ENCODE measurements at places on chromosomes 13 and 19. TPM values are rescaled to one million over a fixed set of nuclear protein-coding genes. Genes with fewer than 3 reads are reported as not detected.

The GTPBP3 gene
- 37.3 TPM for total RNA-seq

The CDC42EP5 gene
- total RNA-seq: 0.55 TPM

The C19orf85 gene
- not detected for total RNA-seq

DNA sequence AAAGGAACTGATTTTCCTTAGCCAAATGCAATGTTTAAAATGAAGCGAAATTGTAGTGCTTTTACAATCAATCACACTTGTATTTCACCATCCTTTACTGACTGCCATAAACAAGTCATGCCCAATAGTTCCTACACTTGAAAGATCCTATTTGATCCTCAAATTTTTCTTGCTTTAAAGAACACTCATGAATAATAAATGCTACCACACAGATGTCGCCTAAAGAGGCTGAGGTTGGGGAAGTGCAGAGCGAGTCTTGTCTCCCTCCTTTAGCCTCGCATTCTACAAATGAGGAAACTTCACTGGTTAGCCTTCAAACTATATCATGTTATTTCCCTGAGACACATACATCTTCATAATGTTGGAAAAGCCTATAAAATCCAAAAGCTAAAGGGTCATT lies 18.7 kb upstream of the AMER2 start:
- H3K4me3 ChIP-seq: no peak overlapping the region
- peaks cover 42% of the 10 kb centered on the region for H3K27me3 ChIP-seq

- peaks cover 3% of the 10 kb centered on the region for H3K4me1 ChIP-seq
- H3K36me3 ChIP-seq: no peaks in the 10 kb centered on the region
- no peak overlapping the region for H3K4me3 ChIP-seq
- no peak overlapping the region for H3K27ac ChIP-seq
- peak; percentile 72 for DNase-seq
Measured at GRCh38 chr13:27374650-27375049, 49.8 kb upstream of the GTF3A start.

GRCh38 chr19:40813182-40813581 lies 14.2 kb downstream of the EGLN2 start:
- peaks cover 3% of the 10 kb centered on the region for H3K27me3 ChIP-seq
- no peak overlapping the region for H3K4me3 ChIP-seq
- no peak for DNase-seq
- peaks cover 31% of the 10 kb centered on the region for H3K4me1 ChIP-seq

DNA sequence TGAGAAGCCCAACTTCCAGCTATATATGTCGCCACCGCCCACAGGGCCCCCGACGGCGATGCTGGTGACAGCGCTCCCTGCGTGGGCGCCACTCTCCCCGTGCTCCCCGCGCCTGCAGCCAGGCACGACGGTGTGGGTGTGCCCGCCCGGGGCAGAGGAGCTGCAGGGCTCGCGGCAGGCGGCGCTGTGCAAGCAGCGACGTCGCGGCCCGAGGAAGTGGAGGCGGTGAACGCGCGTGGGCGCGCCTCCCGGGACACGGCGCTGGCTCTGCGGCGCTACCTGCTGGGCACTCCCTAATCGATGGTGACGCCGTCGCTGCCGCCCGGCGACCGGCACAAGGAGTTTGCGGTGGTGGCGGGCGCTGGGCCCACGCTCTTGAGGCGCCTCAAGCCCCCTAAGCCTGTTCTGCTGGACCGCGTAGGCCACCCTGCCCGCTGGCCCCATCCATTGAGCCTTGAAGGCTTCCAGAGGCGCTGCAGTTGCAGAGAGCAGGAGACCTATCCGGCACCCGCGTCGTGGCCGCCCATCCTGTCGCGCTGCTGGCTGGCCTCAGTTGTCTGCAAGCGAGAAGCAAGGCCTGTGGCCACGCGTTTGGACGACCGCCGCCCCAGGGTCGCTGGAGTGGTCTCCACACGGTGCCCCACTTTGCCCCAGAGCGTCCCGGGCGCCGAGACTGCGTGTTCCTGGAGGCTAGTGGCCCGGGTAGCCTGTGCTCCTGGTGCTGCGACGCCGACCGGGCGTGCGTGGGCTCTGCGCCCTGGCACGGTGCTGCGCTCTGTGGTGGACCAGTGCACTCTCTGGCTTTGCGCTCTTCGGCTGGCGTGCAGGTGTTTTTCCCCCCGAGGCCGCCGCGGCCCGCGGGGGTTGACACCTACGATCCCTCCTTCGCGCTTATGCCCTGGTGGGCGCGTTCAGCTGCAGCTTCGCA lies 23.1 kb downstream of the LRFN3 start:
- H3K4me3 ChIP-seq: peak overlapping the region; percentile 19
- H3K27me3 ChIP-seq: peaks cover 5% of the 10 kb centered on the region
- peaks cover 33% of the 10 kb centered on the region for H3K4me1 ChIP-seq
- DNase-seq: peak; percentile 87
- H3K27ac ChIP-seq: no peak overlapping the region

GRCh38 chr13:40345654-40346372 lies 320.6 kb downstream of the FOXO1 start:
- no peaks in the 10 kb centered on the region for H3K27me3 ChIP-seq
- no peak for DNase-seq
- no peak overlapping the region for H3K27ac ChIP-seq
- H3K36me3 ChIP-seq: no peaks in the 10 kb centered on the region
- no peak overlapping the region for H3K4me3 ChIP-seq

DNA sequence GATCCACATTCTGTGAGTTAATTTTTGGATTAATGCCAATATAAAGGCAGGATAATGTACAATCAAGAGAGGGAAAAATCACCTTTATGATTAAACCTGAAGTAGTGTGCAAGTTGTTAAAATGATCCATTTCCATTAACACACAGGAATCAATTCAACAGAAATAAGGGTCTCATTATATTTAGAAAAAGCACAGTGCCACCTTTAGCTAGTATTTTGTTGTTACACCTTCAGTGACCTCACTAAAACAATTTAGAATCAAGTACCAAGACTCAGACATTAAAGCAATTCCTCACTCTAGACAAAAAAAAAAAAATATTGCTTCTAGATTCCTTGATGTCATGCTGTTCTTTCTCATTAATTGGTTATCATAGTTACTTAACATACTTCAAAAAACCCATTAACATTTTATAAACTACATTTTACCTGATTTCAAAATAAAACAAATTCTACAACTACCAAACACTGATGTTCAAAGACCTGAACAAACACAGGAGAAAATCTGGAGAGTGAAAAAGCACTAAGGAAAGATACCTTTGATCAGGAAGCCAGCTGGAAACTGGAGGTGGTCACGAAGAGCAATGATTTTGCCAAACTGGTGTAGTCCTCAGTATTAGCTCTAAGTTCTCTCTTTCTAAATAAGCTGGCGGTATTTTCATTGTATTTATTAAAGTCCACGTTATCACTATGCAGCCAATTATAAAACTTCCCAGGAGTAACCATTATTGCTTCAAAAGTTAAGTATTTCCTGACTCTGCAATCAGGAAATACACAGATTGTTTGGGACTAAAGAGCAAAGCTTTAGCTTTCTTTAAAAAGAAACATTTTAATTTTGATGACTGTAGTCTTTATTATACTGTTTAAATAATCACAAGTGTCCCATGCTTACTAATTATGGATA lies 115.3 kb downstream of the TBC1D4 start:
- no peak for DNase-seq
- H3K27ac ChIP-seq: peak overlapping the region; percentile 79
- H3K4me3 ChIP-seq: peak overlapping the region; percentile 24
- peaks cover 44% of the 10 kb centered on the region for H3K4me1 ChIP-seq
- no peaks in the 10 kb centered on the region for H3K27me3 ChIP-seq

- no peak overlapping the region for H3K4me3 ChIP-seq
- DNase-seq: peak; percentile 30
- no peak overlapping the region for H3K27ac ChIP-seq
- no peaks in the 10 kb centered on the region for H3K27me3 ChIP-seq
Measured at GRCh38 chr19:18488838-18489626, 32.8 kb downstream of the ELL start.

GRCh38 chr19:44948763-44949374 lies 3.0 kb downstream of the APOC2 start:
- H3K27me3 ChIP-seq: no peaks in the 10 kb centered on the region

DNA sequence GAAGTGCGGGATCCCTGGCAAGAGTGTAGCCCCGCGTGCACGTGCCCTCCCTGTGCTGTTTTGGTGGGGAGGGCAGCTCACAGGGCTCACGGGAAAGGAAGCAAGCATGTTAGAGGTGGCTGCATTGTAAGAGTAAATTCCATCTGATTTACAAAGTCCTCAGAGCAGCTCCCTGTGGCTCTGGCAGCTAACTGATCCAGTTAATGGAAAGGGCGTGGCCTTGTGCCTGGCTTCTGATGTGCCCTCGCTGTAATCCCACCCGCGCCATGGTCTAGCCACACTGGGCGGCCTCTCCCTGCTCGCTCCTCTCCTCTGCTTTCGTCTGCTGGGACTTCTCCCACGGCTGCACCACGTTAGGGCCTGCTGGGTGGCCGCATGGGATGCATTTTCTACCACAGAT lies 258.5 kb downstream of the FGF9 start:
- no peaks in the 10 kb centered on the region for H3K4me1 ChIP-seq
- H3K27me3 ChIP-seq: no peaks in the 10 kb centered on the region
- H3K36me3 ChIP-seq: no peaks in the 10 kb centered on the region
- no peak for DNase-seq
- H3K4me3 ChIP-seq: no peak overlapping the region

DNA sequence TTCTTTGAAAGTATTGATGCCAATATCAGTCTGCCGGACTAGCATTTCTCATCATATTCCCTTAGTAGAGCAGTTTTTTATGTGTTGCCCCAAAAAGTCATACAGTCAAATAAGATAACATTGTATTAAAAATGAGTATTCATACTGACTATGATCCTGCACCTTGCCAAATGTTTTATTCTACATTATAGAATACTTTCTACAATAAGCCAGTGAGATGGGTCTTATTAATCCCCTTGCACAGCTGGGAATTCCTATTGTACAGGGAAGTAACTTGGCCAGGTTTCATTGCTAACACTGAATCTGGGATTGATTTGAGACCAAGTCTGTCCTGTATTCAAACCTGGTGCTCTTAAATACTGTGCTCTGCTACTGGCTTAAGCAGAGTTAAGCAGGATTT lies 114.0 kb downstream of the KCTD12 start:
- no peak overlapping the region for H3K4me3 ChIP-seq
- no peak for DNase-seq
- peaks cover 12% of the 10 kb centered on the region for H3K4me1 ChIP-seq
- no peak overlapping the region for H3K27ac ChIP-seq

GRCh38 chr13:54356849-54357248 lies 1328.2 kb downstream of the OLFM4 start:
- no peaks in the 10 kb centered on the region for H3K36me3 ChIP-seq
- H3K4me3 ChIP-seq: no peak overlapping the region
- no peaks in the 10 kb centered on the region for H3K4me1 ChIP-seq
- no peak overlapping the region for H3K27ac ChIP-seq

DNA sequence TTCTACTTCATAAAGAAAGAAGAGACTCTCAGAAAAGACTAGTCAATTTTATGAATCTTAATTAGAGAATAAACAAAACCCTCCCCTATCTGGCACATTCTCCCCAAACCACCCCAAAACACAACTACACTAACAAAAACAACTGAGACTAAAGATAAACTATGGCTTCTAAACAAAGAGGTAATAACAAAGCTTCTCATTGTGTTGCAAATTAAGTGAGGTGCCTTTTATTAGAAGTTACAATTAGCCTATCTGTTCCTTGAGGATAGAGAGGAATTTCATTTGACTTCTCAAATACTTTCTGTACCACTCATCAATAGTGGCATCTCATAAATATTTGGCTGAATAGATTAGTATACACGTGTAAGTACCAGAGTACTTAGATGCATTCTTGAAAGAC lies 1196.2 kb downstream of the PCDH9 start:
- H3K4me1 ChIP-seq: no peaks in the 10 kb centered on the region
- H3K36me3 ChIP-seq: no peaks in the 10 kb centered on the region
- no peak overlapping the region for H3K4me3 ChIP-seq
- H3K27ac ChIP-seq: no peak overlapping the region
- DNase-seq: no peak

DNA sequence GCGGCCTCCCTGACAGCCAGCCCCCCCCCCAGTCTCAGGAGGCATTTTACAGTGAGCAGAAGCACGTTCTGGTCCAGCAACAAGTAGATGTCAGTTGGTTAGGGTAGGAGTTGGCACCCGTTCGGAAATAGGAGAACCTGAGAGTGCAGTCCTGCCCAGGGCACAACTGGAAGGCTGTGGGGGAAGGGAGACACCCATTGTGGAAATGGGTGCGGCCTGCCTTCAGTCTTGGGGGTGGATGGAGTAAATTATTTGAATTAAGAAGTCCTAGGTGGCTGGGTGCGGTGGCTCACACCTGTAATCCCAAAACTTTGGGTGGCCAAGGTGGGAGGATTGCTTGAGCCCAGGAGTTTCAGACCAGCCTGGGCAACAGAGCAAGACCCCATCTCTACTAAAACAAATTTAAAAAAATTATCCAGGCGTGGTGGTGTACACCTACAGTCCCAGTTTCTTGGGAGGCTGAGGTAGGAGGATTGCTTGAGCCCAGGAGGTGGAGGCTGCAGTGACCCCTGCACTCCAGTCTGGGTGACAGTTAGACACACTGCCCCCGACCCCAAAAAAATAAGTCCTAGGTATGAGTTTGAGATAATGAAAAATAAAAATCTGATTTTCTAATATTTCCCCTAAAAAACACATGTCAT lies 1.2 kb downstream of the CIRBP start:
- no peak for DNase-seq
- no peaks in the 10 kb centered on the region for H3K27me3 ChIP-seq
- H3K4me1 ChIP-seq: peaks cover 65% of the 10 kb centered on the region

GRCh38 chr19:2274931-2275535 lies 6.9 kb downstream of the PEAK3 start:
- DNase-seq: peak; percentile 64
- peaks cover 37% of the 10 kb centered on the region for H3K36me3 ChIP-seq
- H3K4me3 ChIP-seq: peak overlapping the region; percentile 12
- H3K4me1 ChIP-seq: peaks cover 25% of the 10 kb centered on the region
- H3K27me3 ChIP-seq: no peaks in the 10 kb centered on the region

GRCh38 chr13:49638030-49638743 lies 9.9 kb downstream of the ARL11 start:
- H3K27me3 ChIP-seq: no peaks in the 10 kb centered on the region
- no peaks in the 10 kb centered on the region for H3K36me3 ChIP-seq
- DNase-seq: no peak
- no peak overlapping the region for H3K27ac ChIP-seq
- peaks cover 16% of the 10 kb centered on the region for H3K4me1 ChIP-seq

- DNase-seq: peak; percentile 66
- H3K36me3 ChIP-seq: peaks cover 14% of the 10 kb centered on the region
- H3K4me3 ChIP-seq: peak overlapping the region; percentile 98
- H3K27me3 ChIP-seq: no peaks in the 10 kb centered on the region
- peak overlapping the region; percentile 98 for H3K27ac ChIP-seq
- H3K4me1 ChIP-seq: peaks cover 25% of the 10 kb centered on the region
Measured at GRCh38 chr19:17337675-17338432, 501 bp downstream of the GTPBP3 start.

- no peak overlapping the region for H3K4me3 ChIP-seq
- no peak for DNase-seq
- H3K36me3 ChIP-seq: no peaks in the 10 kb centered on the region
- H3K27ac ChIP-seq: no peak overlapping the region
- no peaks in the 10 kb centered on the region for H3K4me1 ChIP-seq
Measured at GRCh38 chr13:47178090-47178950, 281.5 kb upstream of the HTR2A start.
